ENCODE measurements at places on chromosomes 7 and 10.

DNA sequence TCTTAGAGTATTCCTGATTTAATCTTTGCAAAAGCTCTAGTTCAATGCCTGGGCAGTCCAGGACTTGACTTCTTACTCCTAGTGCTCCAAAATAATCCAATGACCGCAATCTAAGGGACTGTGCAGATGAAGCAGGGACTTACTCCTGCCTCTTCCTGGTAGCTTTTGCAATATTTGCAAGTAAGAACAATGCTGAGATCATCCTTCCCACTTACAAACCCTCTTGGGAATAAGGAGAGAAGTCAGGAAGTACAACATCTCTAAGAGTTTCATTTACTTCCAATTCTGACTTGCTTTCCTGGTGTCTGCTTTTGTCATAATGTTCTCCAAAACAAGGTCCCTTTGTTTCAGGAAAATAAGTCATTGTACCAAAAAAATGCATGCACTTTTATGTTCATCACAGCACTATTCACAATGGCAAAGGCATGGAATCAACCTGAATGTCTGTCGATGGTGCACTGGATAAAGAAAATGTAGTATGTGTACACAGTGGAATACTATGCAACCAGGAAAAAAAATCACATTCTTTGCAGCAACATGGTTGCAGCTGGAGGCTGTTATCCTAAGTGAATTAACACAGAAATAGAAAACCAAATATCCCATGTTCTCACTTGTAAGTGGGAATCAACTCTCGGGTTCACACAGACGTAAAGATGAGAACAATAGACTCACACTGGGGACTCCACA is 7.1 kb upstream of the KCNMA1 start:
- no peak for DNase-seq

GRCh38 chr10:119806334-119807130 is 66.1 kb downstream of the MCMBP start:
- DNase-seq: no peak

DNA sequence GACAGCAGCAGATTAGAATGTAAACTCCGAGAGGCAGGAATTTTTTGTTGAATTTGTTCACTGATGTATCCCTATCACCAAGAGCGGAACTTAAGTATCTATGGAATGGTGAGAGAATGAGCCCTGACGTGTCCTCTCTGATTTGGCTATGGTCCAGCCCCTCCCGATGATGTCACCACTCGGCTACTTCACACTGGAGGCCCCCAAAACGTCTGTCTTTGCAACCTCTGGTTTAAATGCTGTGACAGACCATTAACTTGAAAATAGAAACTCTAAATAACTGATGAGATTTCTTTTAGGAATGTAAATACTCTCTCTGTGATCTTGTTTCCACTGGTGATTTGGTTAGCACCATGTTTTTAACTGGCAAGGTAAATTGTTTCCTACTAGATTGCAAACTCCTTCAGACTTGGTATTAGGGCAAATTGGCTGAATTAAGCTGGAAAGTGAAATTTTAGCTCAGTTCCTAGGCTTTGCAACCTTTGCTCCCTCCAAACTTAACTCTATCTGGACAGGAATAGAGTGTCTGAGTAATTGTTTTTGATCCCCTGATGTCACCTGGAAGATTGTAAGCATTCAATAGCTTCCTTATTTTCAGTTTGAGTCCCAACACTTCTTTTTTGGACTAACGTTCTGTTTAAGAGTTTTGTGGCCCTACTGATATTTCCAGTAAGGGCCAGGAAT is 19.1 kb downstream of the SLC16A12 start:
- DNase-seq: no peak

DNA sequence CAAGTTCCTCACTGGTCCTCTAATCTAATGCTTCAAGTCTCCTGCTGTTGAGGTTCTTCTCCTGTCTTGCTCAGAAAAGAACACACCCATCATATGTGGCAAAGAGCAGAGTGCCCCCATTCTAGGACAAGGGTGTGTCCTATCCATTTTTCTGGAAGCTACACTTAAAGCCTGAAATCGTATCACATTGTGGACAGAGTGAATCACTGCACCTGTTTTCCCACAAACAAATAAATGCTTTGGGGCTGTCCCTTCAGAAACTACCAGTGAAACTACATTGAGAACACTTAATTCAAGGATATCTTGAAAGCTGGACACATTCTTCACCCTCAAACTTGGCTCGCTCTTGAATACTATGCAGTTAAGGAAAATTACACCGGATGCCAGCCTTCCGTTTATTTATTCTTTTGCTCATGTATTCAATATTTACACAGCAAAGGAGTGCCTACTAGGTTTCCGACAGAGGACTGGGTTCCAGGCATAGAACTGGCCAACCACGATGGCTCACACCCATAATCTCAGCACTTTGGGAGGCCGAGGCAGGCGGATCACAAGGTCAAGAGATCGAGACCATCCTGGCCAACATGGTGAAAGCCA is 473.0 kb downstream of the GALNT17 start:
- DNase-seq: no peak

GRCh38 chr10:97154162-97154561 is 31.6 kb downstream of the SLIT1 start:
- no peak for DNase-seq

GRCh38 chr10:21257919-21258318 is 267.6 kb downstream of the SKIDA1 start:
- no peak for DNase-seq

DNA sequence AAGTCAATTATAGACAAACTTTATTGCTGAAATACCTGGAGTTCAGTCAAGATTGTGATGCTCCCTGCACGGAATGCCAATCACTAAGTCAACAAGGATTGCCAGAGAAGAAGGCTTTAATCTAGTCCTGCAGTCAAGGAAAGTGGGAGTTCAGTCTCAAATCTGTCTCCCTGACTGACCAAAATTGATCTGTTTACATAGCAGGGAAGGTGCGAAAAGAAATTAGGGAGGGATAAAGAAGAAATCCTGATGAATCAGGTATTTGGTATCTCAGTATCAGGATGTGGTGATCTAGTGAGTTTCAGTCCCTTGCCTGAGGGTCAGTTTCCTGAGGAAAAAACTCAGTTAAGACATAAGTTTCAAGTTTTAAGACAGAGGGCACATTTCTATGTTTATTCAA is 2.1 kb upstream of the AKR1D1 start:
- no peak for DNase-seq

DNA sequence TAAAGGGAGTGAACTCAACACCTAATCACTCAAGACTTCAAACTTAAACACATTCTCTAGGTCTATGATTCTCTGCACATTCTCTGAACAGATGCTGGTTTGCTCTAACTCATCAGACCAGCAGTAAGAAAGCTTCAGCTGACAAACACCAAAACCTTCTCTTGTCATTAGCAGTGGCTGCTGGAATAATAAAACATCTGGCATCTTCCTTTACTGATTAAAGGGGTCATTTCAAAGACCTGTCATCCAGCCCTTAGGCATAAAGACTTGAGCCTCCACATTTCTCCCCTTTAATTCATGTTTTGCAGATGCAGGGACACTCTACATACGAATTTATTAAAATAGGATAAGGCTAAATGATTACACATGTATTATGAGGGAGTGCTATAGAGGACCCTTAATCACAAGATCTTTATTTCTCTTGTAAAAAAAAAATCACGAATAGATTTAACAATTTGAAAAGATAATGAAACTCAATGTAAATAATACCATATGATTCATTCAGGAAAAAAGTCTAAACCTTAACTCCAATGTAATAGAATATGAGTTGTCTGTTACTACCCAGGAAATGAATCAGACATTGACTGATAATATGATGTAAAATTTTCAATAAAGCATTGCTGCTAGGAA is 152.4 kb upstream of the GNAI1 start:
- DNase-seq: no peak

DNA sequence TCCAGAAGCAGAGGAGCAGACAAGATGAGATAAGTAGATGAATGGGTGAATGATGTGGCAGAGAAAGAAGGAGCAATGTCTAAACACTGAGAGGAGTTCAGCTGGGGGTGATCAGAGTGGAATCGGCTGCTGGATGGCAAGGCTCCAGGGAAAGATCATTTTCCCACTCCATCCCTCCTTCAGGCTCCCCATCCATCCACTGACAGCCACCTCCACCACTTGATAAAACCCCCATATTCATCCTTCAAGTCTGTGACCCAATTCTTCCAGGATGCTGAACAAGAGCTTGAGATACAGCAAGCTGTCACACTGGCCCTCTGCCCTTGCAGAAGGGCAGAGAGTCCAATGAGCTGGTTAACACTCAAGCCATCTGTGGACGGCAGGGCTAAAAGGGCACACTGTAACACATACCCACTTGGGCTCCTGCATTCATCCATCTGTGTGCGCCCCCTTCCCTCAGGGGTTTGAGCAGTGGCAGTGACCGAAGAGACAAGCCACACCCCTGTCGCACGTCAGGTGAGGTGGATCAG is 30.8 kb upstream of the CACNB2 start:
- no peak for DNase-seq

DNA sequence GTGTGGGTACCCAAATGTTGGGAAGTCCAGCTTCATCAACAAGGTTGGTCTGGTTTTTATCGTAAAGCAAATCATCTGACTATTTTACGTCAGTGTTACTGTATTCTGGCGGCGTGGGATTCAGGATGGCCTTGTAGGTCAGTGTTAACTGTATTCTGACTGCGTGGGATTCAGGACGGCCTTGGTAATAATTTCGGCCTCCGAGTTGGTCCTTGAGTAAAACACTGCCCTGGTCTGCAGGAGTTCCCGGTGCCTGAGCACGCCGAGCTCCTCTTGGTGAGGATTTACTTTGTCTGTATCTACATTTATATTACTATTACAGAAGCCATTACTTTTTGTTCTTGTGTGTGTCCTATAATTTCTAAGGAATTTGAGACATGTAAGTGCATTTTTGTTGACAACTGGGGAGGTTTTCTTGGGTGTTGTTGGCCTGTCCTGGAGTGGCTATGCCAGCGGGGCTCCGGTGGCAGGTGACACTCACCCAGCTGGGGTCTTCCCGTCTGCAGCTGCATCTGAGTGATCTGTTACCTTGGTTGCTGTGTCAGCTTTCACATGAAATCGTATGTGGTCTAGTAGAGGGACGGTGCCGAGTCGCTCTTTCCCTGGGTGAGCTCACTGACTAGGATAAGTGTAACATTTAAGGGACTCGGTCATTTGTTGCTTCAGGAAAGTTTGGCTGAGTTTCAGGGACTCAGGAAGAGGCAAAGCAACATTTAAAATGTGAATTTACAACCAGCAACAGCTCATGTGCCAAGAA is 9.2 kb downstream of the GTPBP4 start:
- DNase-seq: no peak

DNA sequence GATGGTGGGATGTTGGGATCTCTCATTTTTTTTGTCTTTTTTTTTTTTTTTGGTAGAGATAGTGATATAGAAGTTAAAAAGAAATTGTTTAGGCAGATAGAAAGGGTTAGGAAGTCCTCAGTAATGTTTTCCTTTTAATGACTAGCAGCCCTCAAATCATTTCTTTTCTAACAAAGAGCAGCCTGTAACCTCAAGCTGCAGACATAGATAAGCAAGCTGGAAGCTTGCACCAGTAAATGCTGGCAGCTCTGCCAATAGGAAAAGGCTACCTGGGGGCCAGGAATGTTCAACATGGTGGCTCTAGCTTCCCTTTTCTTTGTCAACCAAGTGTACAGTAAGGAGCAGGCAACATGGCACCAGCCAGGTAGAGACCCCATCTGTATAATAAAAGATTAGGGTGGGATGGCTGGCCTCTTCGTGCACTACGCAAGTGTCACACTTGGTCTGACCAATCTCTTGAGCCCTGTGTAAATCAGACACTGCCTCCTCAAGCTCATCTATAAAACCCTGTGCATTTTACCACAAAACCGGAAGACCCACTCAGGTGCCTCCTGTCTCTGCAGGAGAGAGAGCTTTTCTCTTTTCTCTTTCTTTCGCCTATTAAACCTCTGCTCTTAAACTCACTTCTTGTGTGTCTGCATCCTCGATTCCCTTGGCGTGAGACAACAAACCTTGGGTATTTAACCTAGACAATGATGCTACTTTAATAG is 212.9 kb downstream of the SNX10 start:
- DNase-seq: no peak

Data from posterior cingulate gyrus (tissue), 11 donors.